ENCODE measurements at places on chromosomes 6 and 20. TPM values are rescaled to one million over a fixed set of nuclear protein-coding genes. Genes with fewer than 3 reads are reported as not detected.

CALHM5 gene
- 2.2 TPM for total RNA-seq

TNNC2 gene
- 0.66 TPM for total RNA-seq

SMIM28 gene
- not detected for total RNA-seq

FAM209B gene
- total RNA-seq: not detected

ADGRF1 gene
- 0.29 TPM for total RNA-seq

Data from placental pericyte (primary cell).